ENCODE measurements at places on chromosomes 11 and 22.

DNA sequence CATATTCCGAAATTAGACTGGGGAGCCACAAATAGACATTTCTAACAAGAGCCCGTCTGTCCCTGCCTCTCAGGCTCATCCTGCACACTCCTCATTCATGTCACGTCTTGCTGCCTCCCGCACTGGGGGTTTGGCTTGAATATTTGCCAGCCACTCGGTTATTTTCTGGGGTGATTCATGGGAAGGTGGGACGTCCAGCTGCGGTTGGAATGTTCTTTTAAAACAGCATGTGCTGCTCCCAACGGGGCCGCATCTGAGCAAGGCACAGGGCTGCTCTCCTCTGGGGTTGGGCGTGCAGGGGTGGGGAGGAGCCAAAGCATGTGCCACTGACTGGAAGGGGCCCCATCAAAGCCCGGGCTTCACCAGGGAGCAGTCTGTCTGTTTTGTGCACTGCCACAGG is 25.9 kb upstream of the SLC5A4 start:
- DNase-seq: no peak

DNA sequence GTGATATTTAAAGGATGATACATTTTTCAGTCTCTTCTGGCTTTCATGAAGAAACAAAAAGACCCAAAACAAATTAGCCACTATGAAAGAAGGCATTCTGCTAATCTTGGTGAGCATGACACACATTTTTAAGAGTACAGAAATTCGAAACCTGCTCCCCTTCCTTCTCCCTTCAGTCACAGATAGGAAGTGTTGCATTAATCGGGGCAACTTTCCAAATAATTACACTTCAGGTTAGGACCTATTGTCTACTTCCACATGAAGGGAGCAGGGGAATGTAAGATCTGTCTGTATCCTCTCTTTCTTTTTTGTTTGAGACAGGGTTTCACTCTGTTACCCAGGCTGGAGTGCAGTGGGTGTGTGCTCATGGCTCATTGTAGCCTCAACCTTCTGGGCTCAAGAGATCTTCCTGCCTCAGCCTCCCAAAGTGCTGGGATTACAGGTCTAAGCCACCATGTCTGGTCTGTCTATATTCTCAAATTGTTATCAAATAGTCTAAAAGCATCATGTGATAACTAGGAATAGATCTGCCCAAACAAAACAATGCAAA is 45.8 kb downstream of the NCAM1 start:
- no peak for DNase-seq

- DNase-seq: no peak
Observed at GRCh38 chr11:36594316-36594989, at the start of gene IFTAP. Gene IFTAP (plus strand): TSS chr11:36594502. CDS start chr11:36610104, 15,602 bp downstream.

DNA sequence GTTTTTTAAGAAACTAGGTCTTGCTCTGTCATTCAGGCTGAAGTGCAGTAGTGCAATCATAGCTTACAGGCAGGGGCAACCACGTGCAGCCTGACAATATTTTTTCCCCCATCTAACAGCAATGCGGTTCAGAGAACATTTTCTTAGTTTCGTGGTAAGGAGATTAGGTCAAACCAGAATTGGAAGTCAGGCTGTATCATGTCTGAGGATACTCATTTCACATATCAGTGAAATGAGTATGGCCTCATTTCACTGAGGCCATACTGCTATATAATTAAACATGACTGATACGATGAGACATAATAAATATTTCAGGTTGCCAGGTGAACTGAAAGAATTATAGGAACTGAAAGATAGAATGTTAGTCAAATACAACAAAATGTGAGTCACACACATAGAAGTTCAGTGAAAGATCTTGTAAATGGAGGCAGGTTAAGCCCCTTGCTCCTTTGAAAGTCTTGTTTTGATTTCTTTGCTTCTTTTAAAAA is 32.5 kb upstream of the IZUMO1R start:
- DNase-seq: no peak

DNA sequence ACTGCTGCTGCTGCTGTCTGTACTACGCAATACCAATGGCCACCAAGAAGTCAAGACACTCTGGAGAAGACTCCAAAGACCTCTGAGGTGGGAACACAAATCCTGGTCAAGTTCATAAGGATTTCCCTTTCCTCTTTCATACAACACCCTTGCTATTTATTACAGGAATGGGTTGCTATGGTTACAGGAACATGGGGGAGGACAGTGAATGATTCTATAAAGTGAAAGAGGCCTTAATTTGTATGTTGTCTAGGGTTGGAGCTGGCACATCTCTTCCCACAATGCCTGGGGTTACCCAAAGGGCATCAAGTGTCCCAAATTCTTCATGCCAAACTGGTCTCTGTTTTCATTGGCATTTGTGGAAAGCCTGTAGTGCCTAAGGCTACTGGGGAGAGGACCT is 11.4 kb upstream of the SEC14L3 start:
- DNase-seq: no peak

GRCh38 chr22:17046566-17047348 is 38.0 kb upstream of the IL17RA start:
- no peak for DNase-seq

DNA sequence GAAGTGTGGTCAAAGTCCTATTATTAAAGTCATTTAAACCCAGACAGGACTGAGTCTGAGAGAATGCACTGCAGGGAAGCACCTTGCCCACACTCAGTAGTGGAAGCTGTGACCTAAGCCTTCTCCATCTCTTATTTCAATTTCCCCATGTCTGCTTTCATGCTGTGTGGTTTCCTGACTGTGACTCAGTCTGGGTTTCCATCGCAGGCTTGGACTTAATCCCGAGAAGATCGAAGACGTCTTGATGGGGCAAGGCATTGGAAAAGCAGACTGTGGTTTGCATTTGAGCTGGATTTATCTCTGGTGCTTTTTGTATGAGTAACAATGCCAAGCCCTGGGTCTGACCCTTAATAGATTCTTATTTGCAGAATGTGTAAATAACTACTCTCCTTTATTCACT is 238.9 kb downstream of the NTM start:
- DNase-seq: no peak

GRCh38 chr11:10503777-10504480 is 37.1 kb downstream of the RNF141 start:
- DNase-seq: no peak

DNA sequence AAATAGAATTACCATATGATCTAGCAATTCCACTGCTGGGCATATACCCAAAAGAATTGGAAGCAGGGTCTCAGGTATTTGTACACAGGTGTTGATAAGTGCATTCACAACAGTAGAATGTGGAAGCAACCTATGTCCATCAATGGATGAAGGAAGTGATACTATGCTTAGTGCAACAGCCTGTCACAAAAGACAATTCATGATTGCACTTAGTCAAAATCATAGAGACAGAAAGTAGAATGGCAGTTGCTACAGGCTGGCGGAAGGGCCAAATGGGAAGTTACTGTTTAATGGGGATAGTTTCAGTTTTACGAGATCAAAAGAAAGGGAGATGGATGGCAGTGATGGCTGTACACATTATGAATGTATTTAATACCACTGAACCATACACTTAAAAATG is 42.0 kb downstream of the SGSM3 start:
- no peak for DNase-seq

GRCh38 chr22:42399315-42400271 is 32.6 kb downstream of the NFAM1 start:
- DNase-seq: no peak

DNA sequence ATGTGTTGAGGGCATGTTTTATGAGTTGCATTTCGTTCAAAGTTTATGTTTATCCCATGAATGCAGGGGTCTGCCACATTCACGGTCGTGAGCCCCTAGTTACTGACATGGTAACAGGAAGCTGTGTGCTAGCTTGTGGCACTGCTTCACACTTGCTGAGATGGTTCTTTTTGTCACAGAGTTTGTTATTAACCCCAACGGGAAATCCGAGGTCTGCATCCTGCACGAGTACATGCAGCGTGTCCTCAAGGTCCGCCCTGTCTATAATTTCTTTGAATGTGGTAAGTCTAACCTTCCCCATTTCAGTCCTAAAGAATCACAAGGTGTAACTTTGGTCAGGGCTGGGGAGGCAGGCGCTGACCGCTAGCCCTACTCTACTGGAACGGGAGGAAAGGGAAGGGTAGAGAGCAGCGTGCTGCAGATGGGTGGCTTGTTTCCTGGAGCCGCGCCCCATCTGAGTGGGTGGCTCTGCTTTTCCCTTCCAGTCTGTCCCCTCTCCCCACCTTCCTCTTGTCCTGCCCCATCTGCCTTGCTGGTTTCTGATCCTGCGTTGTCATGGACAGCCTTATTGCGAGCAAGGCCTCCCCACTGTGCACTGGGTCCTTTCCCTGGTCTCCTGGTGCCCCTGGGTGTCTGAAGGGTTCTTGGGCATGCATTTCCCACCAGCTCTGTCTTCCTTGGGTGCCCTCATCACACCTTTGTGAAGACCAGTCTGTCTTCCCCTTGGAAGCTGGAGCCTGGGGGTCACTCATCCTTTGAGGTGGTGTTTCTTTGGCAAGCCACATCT is 11.8 kb downstream of the DGCR8 start:
- no peak for DNase-seq

DNA sequence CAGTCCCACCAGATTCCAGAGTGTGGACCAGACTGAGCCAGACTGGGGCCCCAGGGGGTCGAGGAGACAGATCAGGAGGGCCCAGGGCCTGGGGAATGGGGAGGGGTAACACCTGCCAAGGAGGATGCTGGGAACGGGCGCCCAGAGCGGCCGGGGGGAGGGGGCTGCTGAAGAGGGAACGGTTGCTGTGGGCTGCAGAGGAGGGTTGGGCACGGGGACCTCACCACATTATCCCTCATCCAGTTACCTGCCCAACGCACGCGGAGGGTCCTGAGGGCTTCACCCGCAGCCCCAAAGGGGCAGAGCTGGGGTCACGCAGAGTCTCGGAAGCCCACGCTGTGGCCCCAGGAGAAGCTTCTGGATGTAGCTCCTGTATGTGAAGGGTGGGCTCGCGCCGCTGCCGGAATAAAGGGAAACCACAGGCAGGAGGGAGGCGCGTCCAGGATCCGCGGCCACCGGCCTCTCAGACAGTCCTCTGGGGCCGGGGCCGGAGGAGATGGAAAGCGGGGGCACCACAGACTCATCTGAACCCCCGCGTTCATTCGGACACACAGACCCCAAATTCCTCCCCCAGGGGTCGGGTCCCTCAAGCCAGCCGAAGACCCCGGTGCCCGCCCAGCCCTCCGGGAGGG is 866 bp upstream of the SELENOO start:
- no peak for DNase-seq

Data from stimulated activated CD4-positive, alpha-beta T cell treated with anti-CD3 and anti-CD28 coated beads, Interleukin-15, amount 100 ng/mL, for 1 hour (primary cell).